ENCODE measurements at places on chromosomes 6 and 20.
A peak's percentile ranks its signal among the peaks of the same experiment; 100 is the strongest.

DNA sequence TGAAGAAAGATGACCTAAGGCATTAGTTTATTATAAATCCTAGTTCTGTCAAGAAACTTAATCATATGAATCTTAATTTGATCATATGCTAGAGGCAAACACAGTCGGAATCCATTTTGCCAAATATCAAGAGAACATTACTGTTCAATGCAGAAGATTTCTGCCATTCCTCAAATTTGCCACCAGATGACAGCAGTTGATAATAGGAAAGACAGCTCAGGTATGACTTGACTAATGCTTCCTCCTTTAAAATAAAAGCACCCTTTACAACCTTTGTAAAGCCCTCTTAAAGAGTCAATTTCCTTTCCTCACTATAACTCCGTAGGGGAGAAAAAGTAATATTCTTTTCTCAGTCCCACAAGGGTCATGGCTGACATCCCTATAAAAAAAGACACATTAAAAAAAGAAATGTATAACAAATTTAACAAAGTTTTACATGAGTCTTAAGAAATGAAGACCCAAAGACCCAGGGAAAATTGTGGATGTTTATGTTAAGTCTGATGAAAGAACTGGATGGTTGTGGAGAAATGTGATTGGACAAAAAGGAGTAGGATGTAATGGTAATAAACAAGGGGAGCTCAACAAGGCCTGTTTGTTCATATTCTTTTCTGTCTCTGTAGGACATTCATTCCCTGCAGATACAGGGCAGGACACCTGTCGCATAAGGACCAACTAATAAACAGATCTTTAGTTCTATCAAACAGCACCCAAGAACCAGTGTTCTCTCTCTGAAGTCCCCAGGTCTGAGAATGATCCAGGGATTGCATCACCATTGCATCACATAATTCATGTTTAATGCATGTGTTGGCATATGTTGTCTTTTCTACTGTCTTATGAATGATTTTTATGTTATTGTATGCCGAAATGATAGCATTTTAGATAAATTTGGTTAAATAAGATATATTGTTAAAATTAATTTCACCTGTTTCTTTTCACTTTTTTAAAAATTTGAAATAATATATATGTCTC is 23.0 kb upstream of the IL17A start:
- DNase-seq = peak; percentile 78

DNA sequence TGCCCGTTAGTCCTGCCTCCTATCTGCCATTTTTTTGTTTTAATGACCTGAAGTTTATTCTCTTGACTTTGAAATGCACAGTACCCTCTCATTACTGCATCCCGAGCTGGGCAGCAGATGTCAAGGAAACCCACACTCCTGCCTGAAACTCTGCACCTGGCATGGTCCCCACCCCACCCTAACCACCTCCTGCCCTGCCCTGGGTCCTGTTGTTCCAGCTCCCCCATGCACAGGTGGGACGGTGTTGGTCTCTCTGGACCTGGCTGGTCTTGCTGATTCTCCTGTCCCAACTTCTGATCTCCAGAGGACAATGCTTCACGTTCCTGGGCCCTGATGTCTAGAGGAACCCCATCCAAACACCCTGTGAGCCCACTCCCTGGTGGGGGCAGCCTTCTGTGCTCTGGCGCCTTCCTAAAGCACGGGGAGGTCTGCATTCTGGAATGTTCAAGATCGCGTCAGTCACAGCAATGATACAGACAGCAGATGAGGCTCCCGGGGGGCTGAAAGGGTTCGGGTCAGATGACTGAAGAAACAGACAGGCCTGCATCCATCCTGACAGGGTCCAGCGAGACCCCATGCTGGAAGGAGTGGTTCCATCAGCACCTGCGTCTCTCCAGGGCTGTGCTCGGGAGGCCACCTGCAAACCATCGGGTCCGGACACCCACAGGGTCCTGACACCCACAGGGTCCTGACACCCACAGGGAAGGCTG is 73.6 kb downstream of the ERMARD start:
- no peak for DNase-seq

GRCh38 chr6:73514746-73515110 is 6.1 kb downstream of the EEF1A1 start:
- DNase-seq = peak; percentile 65

GRCh38 chr6:138526822-138527235 is 27.5 kb upstream of the NHSL1 start:
- DNase-seq = no peak

- DNase-seq = no peak
Measured at GRCh38 chr6:14305624-14306023, 188.1 kb downstream of the CD83 start.

- DNase-seq = peak; percentile 38
Measured at GRCh38 chr6:95091823-95092436, 485.4 kb upstream of the MANEA start.

DNA sequence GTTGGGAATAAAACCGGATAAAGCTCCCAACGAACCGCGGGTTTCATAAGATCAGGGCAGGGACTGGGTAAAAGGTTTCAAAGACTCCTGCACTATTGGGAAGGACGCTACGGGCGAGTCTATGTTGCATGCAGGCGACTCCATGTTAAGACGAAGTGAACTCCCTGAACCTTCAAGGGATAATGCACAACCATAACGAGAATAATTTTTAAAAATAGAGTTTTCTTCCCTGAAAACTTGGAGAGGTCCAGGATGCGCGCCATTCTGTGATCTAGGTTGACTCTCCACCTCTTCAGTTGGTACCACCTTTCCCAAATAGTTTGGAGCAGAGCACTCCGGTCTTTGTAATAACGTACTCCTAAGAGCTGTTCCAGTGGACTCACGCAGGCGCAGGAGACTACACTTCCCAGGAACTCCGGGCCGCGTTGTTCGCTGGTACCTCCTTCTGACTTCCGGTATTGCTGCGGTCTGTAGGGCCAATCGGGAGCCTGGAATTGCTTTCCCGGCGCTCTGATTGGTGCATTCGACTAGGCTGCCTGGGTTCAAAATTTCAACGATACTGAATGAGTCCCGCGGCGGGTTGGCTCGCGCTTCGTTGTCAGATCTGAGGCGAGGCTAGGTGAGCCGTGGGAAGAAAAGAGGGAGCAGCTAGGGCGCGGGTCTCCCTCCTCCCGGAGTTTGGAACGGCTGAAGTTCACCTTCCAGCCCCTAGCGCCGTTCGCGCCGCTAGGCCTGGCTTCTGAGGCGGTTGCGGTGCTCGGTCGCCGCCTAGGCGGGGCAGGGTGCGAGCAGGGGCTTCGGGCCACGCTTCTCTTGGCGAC is at the start of gene TPX2:
TSS of gene TPX2 (plus strand) at position 562 of the 821 bp plus-strand sequence. CDS start 18,187 bp downstream, outside the sequence.
- DNase-seq = peak; percentile 96

DNA sequence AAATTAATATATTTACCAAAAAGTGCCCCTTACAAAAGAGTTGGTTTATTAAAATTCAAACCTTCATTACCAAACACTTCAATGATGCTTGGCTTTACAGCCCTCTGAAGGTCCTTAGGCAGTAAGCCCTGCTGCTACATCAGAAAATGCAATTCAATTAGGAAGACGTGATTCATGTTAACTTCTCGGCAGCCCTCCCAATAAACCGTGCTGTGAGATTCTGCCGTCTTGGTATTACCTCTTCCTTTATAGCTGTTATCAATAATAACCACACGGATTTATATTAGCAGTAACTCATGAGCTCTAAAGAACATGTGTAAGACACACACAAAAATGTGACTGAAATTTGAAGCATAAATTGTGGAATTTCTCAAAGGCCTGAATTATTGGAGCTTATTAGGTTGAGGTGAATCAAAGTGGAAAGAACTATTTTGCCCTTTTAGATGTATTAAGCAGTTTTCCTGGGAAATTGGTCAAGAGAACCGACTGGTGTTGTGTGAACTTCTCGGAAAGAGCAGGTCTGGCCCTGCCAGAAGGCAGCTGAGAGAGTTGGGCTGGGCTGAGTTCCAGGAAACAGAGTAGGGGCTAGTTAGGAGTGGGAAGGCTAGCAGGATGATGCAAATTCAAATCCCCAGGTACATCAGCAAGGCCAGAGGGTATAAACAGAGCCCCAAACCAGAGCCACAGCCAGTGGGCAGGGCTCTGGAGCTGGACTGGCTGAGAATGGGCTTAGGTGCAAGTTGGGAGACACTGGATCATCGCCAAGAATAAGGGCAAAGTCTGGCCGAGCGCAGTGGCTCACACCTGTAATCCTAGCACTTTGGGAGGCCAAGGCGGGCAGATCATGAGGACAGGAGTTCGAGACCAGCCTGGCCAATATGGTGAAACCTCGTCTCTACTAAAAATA is 33.1 kb downstream of the FGD2 start:
- DNase-seq = no peak

- DNase-seq = no peak
Measured at GRCh38 chr6:80460257-80460865, 353.9 kb downstream of the BCKDHB start.

GRCh38 chr6:169626649-169627048 is 75.2 kb downstream of the WDR27 start:
- no peak for DNase-seq

DNA sequence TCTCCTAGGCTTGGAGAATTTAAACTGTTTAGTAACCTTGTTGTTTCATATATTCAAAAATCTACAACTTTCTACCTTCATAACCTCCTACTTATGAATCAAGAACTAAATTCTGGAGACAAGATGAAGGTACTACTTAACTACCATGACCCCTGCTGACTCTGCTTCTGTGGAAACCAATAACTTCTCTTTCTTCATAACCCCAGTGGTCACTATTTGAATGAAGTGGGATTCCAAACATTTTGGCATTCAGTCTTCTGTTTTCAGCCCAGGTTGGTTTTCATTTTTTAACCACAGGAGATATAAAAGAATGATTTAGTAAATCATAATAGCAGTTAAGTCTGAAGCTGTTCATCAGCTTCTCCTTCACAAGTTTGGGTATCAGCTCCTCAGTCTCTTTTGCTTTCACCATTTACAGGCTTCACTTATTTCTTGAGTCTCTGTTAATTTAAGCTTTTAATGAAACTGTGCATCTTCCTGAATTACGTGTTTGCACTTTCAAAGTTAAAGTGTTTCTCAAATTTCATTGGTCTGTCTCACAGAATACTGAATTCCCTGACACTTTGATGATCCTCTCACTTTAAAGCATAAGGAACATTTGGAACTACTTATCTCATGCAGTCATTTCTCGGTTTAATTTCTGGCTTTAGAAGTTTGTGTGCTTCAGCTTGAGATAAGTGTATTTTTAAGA is 9.5 kb downstream of the SENP6 start:
- no peak for DNase-seq

DNA sequence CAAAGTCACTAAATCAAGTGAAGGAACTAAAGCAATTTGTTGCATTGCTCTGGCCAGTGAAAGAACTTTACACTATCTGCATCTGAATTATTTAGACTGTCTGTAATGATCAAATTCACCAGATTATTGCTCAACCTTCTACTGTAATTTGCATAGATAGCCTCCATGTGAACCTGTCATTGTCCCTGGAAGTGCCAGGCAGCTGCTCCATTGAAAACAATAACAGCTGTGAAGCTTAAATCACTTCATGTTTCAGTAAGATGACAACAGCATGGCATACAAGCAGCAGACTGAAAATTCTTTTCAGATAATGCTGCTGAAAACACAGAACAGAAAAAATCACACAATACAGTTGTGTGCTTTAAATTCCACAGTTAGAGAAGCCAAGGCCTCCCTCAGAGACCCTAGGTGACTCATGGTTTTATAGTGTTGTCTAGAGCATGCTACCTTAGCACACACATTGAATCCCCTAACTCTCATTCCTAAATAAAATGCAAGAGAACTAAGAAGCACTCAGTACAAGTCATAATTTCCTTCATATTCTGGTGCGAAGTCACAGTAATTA is 248.9 kb downstream of the TPBG start:
- DNase-seq = no peak

DNA sequence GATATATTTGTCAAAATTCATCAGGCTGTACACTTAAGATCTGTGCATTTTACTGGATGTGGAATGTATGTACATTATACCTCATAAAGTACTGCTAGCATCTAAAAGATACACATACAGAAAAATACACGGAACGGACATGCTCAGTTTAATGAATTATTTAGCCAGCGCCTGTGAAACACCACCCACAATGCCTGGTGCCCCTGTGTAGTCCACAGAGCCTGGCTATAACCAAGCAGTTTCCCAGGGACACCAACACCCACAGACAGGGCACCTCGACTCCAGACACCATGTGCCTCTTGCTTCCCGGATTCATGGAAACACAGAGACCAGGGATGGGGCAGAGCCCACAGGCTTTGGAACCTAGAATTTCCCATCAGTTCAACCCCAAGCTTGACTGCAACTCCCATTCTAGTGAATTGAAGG is 17.4 kb upstream of the ARMC12 start:
- DNase-seq = no peak

- DNase-seq = no peak
Measured at GRCh38 chr20:36317675-36318074, 11.5 kb downstream of the DLGAP4 start.

DNA sequence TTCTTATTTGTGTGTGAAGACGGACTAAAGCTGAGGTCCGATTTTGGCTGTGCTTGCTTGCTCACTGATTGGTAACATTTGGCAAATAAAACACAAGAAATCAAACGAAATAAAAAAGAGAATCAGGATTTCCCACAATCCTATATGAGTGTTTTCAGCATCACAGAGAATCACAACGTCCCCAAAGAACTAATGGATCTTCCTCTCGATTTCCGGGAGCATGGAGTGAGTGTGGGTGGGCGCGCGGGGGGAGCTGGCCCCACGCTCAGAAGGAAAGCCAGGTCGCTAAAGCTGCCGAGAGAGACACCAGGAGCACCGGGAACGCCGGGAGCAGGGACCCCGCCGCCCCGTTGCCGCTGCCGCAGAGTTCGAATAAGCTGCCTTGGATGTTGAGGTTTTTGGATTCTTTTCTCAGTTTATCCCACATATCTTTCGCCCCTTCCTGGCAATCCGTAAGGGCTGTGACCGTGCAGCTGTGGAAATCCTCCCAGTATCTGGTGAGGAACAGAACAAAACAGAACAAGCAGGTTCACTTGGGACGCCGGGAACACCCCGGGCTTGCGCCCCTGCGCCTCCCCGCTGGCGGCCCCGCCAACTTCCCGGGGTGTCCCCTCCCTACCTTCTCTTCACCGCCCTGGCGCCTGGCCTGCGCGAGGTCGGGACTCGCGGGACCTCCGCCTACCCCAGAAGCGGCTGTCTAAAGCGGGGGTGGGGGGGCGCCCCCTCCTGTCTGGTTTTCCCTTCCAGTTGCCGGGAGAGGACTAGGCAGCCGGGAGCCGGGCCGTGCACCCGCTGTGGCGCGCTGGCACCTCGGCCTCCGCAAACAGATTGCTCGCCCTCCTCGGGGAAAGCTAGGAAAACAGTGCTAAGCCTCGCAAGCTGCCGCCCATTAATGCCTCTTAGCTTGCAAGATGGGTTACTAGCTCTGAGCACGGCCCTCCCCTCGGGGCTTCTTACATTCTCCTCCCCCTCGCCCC is 7.7 kb downstream of the NRN1 start:
- no peak for DNase-seq

- DNase-seq = no peak
Measured at GRCh38 chr6:16950302-16950701, 151.5 kb upstream of the STMND1 start.

- DNase-seq = no peak
Measured at GRCh38 chr6:12577124-12577850, 139.3 kb upstream of the PHACTR1 start.

- no peak for DNase-seq
Measured at GRCh38 chr6:168867247-168868102, 386.2 kb downstream of the THBS2 start.

GRCh38 chr6:145372671-145373151 is 362.6 kb downstream of the EPM2A start:
- DNase-seq = peak; percentile 40

All from activated CD4-positive, alpha-beta T cell treated with anti-CD3 and anti-CD28 coated beads, Interleukin-10, Interleukin-2, amounts not matched to agents 100 ng/mL and 50 ng/mL, durations not matched to agents 16 hours and 8 hours (primary cell).